NCI-H526 treated with DMSO at 0.1 percent for 48 hours (cell line): ENCODE measurements at places on chromosomes 12 and 14.

DNA sequence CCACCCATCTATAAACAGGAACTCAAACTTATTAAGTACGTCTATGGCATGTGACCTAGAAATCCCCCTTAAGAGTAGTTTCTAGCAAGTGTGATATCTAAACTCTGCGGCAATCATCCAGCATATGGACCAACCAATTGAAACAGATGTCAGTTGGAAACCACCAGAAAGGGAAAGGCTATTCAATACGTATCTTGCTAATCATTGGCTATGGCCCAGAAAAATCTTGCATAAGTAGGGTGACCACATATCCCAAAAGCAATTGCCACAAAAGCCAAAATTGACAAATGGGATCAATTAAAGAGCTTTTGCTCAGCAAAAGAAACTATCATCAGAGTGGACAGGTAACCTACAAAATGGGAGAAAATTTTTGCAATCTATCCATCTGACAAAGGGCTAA, 24.2 kb downstream of the SYNJ2BP start:
- DNase-seq = no peak

- no peak for DNase-seq
Measured at GRCh38 chr12:28036940-28037339, 64.4 kb upstream of the PTHLH start.

- no peak for DNase-seq
Measured at GRCh38 chr14:95189367-95190132, 32.2 kb upstream of the DICER1 start.

DNA sequence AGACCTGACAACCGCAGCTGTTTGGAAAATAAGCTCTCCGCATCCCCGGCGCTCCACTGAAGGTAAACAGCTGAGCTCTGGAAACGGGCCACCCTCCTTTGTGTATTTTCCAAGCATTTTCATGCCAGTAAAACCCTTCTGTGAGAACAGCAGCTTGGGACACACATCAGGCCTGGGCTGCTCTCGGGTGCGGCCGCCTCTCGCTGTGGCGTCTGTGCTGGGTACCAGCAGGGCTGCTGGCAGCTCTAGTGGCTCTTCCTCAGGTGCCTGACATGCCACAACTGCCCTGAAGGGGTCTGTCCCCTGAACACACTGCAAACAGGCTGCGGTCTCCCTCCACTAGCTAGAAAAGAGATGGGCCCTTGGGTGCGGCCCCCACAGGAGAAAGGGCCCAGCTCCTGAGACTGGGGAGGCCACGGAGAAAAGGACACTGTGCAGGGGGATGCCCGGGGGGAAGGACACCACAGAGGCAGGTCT, 96.3 kb downstream of the ITPK1 start:
- no peak for DNase-seq

GRCh38 chr14:93163564-93163963, 21.1 kb downstream of the MOAP1 start:
- DNase-seq = no peak

DNA sequence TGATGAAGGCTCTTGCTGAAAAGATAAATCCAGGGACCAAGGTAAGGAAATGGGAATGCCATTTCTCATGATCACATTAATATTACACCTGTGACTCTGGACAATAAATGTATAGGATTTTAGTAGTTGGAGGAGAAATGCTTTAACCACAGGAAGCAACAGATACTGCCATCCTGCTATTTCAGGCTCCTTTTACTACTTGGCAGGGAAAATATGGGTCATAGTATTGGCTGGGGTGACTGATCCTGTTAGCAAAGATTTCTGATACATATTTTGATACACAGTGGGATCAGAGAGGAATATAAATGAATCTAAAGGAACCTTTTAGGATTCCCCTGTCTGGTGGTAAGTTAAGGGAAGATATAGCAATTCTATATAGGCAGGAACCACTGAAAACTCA, 115.0 kb downstream of the IGF1 start:
- no peak for DNase-seq

DNA sequence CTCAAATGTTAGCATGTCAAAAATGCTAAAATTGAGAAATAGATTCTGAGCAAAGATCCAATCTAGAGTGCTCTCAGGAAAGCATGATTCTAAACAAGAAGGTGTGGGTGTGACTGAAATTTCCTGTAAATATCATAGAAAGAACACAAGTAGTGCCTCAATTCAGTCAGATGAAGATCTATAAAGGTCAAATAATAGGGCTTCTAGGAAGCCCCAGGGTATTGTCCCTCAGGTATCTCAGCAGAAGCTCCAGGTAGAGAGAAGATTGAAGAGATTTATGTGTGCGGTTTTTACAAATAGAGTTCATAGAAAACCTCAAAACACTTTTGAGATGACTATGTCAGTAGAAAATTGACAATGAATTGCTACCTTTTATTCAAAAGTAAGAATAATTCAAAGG, 13.0 kb downstream of the KLRD1 start:
- no peak for DNase-seq

GRCh38 chr12:64691795-64692583, 67.2 kb downstream of the GNS start:
- no peak for DNase-seq

GRCh38 chr12:10121278-10121677, 8.7 kb downstream of the CLEC7A start:
- no peak for DNase-seq

DNA sequence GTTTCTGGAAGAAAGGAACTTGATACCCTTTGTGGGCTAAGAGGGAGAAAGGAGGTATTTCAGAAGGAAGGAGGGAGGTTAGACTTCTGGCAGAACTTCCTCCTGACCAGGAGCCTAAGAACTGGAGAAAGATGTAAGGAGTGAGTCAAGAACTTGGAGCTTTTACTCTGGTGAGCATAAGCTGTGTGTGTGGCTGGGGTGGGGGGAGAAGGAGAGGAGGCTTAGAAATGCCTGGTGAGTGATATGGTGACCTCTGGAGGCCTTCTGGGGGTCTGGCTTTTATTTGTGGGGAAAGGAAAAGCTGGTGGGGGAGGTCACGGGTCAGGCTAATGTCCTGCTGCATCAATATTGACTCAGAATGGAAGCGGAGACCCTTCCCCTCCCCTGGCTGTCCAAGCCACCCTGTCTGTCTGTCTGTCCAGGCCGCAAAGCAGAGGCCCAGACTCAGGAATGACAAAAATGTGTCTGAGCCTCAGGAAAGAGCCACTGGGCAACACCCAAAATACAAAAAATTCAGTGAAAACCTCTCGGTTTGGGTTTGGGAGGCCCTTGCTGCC, 4.8 kb downstream of the LRP1 start:
- DNase-seq = no peak

GRCh38 chr12:6143303-6143675, 18.8 kb upstream of the VWF start:
- DNase-seq = no peak

- DNase-seq = no peak
Measured at GRCh38 chr12:7282844-7283243, 21.0 kb upstream of the ACSM4 start.

GRCh38 chr12:27534060-27534764, 10.2 kb downstream of the PPFIBP1 start:
- DNase-seq = no peak
